ENCODE measurements at places on chromosomes 2 and 18.

DNA sequence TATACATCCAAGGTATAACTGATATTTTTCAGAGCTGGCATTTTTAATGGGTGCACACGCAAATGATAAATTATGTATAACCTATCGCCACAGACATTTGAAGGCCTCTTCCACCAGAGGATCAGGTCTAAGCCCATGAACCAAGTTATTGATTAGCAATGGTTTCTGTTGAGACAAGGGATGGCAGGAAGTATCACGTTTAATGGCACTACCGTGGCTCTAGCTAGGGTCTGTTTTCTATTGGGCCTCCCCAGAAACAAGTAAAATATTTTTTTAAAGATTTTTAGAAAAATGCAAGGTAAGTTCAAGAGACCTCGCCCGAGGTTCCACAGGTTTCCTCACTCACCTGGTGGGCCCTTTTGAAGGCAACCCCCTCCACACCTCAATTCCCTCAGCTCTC lies 667 bp downstream of the GFPT1 start:
- DNase-seq = no peak

GRCh38 chr2:31397094-31397493 lies 17.4 kb downstream of the XDH start:
- DNase-seq = no peak

GRCh38 chr2:69017080-69017479 lies 4.1 kb downstream of the ANTXR1 start:
- DNase-seq = no peak

- no peak for DNase-seq
These were observed 687.4 kb upstream of the SYT4 start for GRCh38 chr18:43964666-43965065.

- DNase-seq = no peak
These were observed 230.6 kb downstream of the FBXO15 start for GRCh38 chr18:73917046-73917445.

DNA sequence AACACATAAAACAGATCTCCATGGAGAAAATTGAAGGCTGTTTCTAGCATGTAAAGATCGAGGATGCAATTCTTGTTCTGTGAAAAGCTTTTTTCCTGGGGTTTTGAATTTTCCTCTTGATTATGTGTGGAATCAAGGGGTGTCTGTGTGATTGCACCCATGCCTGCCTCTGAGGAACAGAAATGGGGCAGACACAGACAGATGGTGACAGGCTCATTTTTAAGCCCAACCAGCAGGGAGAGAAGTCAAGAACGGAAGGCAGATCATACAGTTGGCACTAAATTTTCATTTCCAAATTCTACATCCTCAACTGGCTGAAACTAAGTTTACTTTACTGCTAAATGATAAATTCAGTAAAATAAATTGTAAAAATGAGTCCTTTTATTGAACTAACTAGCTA lies 1037.7 kb upstream of the KLHL29 start:
- no peak for DNase-seq

GRCh38 chr2:62998949-62999348 lies 51.7 kb upstream of the OTX1 start:
- no peak for DNase-seq

- DNase-seq = peak; percentile 26
These were observed 2.3 kb upstream of the MAL start for GRCh38 chr2:95023222-95023597.

All from SHP77 (cell line).